ENCODE measurements at places on chromosomes 13 and 19.

DNA sequence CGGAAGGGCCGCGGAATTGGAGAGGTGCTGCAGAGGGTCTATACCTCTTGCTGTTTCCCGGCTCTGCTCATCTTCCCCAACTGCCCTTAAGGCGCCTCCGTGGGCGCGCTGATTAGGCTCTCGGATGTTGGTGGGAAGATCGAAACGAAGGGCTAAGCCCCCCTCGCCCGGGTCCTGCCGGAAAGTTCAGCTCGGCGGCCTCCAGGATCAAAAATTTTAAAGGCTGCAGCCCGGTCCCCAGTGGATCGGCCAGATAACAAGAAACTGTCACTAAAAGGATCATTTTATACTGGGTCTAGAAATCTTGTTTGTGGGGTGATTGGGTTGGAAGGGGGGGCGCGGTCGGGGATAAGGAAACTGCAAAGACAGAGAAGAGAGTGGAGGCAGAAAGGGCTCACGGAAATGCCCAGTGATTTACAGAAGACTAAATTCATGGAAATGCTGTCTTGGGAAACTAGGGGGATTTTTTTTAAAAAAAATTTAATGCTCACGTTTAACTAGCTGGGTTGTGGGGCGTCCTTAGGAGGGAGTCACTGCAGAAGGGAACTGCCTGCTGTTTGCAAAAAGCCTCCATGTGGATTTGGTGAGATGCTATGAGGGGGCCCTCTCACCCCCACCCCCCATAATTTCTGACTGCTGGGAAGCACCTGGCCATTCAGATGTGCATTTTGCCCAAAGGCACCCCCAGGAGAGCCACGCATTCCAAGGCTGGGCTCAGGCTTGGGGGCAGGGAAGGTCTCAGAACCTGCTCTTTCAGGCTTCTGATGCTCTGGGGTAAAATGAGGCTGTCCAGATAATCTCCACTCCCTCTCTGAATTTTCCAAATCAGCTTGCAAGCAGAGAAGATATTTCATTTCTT, 7.7 kb downstream of the CDX2 start:
- DNase-seq, result no peak

DNA sequence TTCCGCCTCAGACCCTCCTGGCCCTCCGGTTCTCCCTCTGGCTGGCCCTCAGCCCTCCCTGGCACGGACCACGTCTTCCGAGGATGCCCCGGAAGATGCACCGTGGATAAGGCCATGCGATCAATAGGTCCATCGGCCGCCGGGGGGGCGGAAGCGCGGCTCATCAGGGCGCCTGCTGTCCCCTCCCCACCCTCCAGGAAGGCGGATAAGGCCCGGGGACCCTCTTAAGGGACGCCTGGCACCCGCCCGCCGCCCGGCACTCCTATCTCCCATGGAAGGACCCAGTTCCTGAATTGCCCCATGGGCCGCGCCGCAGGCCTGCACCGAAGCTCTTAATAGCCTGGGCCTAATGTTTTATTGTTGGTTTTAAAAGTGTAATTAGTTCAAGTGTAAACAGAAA, 46.2 kb upstream of the TCF3 start:
- no peak for DNase-seq

- no peak for DNase-seq
These were observed 7.3 kb downstream of the TTC9B start for GRCh38 chr19:40210889-40211288.

GRCh38 chr13:78598966-78599644, 4.2 kb downstream of the POU4F1 start:
- DNase-seq, result no peak

- DNase-seq, result no peak
These were observed 15.5 kb downstream of the ZNF443 start for GRCh38 chr19:12425236-12425887.

DNA sequence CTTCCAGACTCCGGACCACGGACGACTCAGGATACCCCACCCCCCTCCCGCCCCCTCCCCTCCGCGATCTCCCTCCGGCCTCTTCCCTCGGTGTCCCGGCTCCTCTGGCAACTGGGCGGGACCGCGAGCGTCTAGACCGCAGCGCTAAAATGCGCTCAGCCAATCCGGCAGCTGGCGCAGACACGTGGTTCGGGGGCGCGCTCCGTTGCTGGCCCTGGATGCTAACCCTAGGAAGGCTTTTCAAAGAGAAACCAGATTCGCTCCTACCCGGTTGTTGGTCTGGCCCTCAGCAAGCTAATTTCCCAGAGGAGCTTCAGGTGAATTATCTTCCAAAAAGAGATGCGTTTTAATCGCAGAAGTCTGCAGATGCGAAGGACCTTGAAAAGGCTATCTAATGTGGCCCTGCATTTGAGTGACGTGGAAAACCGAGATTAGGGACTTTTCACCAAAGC, at the start of gene DZIP1:
Gene DZIP1, minus strand, starts transcription at position 106 of the 452 bp plus-strand sequence. CDS start 2,677 bp downstream, outside the sequence.
- no peak for DNase-seq

- DNase-seq, result peak; percentile 6
These were observed 152.1 kb downstream of the KCNRG start for GRCh38 chr13:50167224-50167947.

DNA sequence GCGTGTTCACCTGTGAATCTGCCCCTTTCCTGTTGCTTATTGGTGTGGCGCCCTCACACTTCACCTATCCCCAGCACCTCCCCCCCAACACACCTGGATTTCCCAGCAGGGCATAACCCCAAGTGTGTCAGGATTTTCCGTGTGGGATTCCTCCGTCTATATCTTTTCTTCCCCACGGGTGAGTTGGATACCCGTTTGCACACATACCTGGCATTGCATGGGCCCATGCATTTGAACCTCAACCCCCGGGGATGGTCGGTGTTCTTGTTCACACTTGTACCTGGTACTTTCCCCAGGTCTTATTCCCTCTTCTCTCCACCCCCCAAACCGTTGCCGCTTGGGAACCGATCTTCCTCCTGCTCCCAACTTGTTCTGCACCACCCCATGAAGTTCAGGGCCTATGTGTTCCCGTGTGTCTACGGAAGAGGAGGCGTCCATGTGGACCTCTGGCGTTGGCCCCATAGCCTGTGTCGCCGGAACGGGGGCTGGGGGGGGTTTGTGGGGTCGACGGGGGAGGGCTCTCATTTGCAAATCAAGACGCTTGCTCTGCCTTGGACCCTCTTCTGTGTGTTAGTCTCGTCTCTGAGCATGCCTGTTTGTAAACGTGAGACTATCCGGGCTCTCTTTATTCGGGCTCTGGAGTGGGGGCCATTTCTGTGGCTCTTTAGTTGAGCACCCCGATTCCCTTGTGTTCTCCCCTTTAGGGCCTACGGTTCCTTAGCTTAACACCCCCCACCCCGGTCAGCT, 1.7 kb downstream of the PRR12 start:
- DNase-seq, result no peak

GRCh38 chr19:269241-269640, 22.0 kb downstream of the PLPP2 start:
- DNase-seq, result no peak

- no peak for DNase-seq
These were observed 1.6 kb upstream of the CFAP97D2 start for GRCh38 chr13:114177245-114178010.

DNA sequence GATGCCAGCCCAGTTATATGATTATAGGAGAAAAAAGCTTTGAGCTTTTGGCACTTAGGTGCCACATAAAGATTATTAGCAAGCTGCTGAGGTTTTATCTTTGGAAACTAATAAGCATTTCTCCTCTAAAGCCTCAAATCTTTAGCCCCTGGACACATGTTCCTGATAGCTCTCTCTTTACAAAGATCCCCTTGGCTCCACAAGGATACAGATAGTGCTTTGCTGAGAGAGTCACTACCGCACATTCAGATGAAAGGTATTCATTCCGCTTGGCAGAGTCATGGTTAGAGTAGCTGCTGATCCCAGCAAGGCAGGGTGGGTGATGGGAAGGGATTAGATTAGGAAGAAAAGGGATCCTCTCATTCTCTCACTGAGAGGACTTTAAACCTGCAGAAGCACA, 28.2 kb upstream of the PSG7 start:
- DNase-seq, result no peak

GRCh38 chr19:18782559-18783225, 8.4 kb downstream of the COMP start:
- DNase-seq, result no peak

DNA sequence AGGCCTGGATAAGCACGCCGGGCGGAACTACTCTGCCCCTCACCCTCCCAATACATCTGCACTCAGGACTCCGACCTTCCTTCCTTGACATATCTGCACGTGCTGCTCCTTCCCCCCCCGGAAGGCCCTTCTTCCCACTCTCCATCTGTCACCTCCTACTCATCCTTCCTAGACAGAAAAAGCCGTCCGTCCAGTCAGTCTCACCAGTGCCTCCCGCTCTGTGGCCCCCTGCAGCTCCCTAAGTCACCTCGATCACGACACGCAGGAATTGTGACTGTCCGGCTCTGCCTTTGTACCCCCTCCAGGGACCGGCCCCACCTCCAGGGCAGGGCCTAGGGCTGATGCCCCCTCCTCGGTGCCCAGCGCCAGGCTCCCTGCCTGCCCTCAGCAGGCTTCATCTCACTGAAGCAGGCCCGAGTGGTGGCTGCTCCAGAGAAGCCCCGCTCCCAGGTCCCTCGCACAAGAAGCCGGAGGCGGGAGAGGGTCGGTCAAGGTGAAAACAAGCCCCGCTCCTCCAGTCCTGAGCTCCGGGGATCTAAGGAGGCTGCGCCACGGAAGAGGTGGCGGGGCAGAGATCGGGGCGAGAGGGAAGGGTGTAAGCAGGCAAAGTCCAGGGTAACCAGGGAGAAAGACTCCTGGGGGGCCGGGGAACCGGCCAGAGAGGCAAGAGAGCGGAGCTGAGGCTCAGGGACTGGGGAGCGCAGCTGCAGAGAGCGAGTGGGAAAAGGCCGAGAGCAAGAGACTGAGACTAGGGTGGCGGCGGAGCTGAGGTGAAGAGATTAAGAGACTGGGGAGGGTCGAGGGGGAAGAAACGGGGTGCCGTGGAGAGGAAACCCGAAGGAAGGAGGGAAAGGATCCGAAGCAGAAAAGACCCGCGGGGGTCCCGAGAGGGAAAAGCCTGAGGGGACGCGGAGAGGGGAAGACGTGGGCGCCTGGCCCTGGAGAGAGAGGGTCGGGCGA, 1.1 kb downstream of the PPP6R1 start:
- no peak for DNase-seq

GRCh38 chr19:55675661-55676354, 782 bp downstream of the EPN1 start:
- DNase-seq, result no peak

DNA sequence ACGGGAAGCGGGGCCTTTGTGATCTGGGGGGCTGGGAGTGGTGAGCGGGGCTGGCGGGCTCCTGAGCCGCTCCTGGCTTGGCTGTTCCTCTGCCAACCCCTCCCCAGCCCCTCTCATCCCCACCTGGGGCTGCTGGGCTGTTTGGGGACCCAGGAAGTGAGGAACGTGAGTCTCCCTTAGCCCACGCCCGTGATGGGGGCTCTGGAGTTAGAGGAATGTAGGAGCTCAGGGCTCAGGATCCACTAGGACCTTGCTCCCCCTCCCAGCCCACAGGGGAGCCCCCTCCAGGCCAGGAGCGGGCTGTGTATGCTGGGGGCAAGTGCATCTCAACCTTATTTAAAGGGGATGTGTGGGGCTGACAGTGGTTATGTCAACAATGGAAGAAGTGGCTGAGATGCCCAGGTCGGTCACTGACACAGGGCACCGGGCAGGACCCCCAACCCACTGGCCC, 134.1 kb downstream of the URI1 start:
- no peak for DNase-seq

DNA sequence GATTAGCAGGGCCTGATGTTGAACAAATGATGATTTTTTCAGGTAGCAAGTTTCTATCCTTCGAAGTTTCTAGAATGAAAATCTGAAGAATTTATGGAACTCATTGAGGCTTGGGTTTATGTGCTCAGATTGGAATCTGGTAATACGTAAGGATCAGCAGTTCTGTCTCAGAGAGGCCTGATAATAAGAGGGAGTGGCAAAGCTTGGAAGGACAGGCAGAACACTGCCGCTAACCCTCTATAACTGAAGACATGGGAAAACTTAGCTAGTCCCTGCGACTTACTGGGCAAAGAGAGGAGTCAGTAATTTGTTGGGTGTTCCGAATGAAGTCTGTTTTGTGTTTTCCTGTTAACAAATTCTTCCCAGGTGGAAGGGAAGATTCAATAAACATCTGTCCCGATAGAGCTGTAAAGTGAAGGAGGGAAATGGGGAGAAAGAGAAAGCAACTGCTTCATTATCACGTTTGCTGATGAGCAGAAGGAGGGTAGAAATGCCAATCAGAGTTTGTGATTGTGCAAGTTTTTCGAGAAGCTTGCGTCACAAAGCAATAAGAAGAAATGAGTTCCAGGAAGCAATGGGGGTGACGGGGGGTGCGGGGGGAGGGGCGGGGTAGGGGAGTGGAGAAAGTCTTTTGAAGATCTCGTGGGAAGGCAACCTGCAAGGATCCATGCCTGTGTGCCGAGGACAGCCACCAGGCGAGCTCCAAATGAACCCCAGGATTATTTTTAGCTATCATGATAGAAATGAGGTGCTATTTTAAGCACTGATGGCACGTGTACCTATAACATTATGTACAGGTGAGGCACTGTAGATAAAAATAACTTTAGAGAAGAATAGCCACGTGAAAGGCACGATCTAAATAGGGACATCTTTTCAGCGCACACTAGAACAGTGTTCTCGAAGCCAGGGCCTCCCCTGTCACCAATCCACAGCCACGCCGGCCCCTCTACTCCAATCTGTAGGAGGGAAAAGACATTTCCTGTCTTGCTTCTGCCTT, 224.1 kb downstream of the FGF9 start:
- DNase-seq, result no peak

DNA sequence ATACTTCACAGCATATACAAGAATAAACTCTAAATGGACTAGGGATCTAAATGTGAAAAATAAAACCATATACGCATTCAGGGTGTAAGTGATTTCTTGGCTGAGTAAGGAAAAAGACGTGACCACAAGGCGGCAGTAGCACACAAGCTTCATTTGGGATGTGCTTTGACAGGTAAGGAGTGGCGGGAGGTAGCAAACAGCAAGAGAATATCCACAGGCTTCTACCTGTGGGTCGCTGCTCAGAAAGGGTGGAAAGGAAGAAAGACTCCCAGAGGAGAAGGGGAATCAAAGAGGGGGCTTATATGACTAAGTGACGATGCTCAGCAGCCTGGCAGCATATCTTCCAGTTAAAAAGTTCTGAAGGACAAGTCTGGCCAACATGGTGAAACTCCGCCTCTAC, 2.5 kb upstream of the ZNF121 start:
- DNase-seq, result peak; percentile 53

DNA sequence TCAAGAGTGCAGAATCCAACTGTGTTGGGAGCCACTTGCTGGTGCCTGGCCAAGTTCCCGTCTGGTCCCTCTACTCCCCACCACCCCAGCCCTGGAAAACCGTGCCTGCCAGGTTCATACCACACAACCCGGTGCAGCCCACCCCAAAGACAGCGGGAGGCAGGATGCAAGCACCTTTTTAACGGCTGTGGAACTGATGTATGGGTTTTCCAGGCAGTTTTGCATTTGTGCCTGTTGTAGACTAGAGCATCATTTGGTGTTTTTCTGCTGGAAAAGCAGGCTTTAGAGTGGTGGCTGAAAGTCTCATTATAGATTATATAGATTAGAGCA, 13.5 kb downstream of the TFDP1 start:
- no peak for DNase-seq

- no peak for DNase-seq
These were observed 25.0 kb downstream of the LHFPL6 start for GRCh38 chr13:39577838-39578491.
